ENCODE measurements at places on chromosomes 6 and 20. TPM values are rescaled to one million over a fixed set of nuclear protein-coding genes. Genes with fewer than 3 reads are reported as not detected.

The RNF146 gene
- 15.5 TPM for total RNA-seq

The TMEM217 gene
- total RNA-seq: not detected

The TBXT gene
- not detected for total RNA-seq

The IL17F gene
- not detected for total RNA-seq

The COL20A1 gene
- total RNA-seq: 0.41 TPM

The GSTA4 gene
- 12.8 TPM for total RNA-seq

The KCNK5 gene
- 7.8 TPM for total RNA-seq
